ENCODE measurements at places on chromosomes 16 and 17.

GRCh38 chr16:29963021-29963743, 1.3 kb downstream of the TMEM219 start:
- no peak for DNase-seq

- peak; percentile 54 for DNase-seq
These were observed 527 bp downstream of the TRAF4 start for GRCh38 chr17:28744104-28744971.

- no peak for DNase-seq
These were observed 113.8 kb upstream of the PMFBP1 start for GRCh38 chr16:72285728-72286127.

- no peak for DNase-seq
These were observed 10.9 kb downstream of the HAS3 start for GRCh38 chr16:69116256-69116875.

DNA sequence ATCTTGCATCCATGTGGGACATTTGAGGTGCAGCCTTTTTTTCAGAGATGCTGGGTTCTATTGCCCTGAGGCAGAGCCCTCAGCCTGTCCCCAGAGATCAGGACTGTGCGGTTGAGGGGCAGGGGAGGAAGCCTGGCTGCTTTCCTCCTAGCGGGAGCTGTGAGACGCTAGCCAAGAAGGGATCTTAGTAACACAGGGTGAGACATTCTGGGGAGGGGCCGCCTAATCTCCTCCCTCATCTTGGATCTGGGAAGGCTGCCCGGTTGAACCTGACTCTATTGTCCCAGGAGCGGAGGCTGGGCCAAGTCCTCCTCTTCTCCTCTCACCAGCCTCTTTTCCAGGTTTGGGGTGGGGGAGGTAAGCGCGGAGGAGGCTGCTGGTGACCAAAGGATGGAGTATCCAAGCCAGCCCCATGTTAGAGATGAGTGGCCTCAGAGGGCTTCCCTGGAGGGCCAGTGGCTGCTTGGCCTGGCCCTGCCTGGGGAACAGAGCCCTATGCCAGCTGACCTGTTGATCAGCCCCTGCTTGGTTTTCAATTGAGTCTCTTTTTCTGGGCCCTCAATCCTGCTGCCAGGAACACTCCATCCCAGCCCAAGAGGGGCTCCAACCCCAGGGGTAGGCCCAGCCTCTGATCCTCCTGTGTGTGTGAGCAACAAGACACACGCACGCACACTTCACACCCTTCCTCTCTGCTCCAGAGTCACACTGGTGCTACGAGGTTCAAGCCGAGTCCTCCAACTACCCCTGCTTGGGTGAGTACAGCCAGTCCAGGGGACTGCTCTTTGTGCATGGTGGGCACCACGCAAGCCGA, 5.0 kb downstream of the CA4 start:
- DNase-seq: no peak

GRCh38 chr17:3773511-3773910, 27.5 kb downstream of the ITGAE start:
- DNase-seq: no peak

DNA sequence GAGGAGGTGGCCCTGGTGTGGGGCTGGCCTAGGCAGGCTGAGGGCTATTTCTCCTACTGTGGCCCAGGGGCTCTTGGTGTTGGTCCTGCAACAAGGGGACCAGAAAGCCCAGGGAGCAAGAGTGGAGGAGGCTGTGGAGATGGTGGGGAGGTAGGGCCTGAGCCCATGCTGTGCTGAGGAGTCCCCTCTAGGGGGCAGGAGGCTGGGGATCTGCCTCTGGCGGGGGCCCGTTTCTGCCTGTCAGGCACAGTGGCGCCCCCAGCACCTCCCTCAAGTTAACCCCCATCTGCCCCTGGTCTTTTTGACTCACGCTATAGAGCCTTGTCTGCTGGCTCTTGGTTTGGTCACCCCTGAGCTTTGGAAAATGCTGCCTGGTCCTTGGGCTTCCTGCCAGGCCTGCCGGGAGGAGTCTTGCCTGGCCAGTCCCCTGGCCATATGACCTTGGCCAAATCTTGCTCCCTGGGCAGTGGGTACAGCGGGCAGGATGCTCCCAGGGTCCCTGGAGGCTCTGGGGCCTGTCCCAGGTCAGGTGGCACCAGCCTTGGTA, 5.9 kb downstream of the BAIAP2 start:
- DNase-seq: no peak

DNA sequence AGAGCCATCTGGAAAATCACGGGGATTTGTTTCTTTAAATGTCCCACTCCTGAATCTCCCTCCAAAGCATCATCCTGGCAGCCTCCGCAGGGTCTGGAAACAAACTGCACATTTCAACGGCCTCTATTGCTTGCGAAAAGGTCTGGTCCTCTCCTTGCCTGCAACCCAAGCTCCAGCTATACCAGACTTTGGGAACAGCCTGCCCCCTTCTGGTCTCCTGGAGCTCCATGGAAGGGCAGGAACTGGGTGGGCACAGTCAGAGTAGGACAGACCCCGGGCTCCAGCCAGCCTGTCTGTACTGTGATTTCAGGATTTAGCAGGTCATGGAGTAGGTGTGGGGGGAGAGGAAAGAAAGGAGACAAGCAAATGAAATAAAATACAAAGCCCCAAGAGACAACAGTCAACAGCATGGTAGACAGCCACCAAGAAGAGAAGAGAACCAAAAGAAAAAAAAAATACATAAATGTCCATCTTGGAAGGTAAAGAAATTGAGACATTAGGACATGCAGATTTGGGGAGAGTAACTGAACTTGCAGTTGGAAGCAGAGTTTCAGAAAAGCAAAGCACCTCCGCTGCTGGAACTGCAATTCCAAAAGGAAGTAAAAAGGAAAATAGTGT, 2.7 kb downstream of the XYLT1 start:
- DNase-seq: peak; percentile 60

DNA sequence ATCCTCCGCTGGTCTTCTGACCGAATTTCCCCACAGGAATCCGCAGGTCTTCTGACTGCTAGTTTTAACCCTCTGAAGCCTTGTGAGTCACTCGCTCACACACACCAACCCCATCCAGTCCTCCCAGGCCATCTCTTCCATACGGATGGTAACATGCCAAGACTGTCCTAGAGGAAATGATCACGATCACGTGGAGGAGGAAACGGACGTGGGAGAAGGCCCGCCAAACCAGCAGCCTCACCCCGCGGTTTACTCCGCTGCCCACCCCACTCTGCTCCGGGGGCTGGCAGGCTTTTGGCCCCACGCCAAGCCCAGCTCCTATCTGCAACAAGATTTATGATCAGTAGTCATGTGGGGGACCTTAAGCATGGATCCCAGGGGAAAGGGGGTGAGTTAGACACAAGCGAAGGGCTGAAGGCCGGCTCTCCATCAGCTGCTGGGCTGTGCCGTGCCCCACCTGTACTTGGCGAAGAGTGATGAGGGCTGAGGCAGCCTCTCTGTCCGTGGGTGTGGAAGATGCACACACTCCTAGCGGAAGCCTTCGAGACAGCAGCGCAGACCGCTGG, 1.5 kb upstream of the FAAP100 start:
- no peak for DNase-seq

GRCh38 chr16:22674832-22675191, 139.2 kb upstream of the HS3ST2 start:
- no peak for DNase-seq

DNA sequence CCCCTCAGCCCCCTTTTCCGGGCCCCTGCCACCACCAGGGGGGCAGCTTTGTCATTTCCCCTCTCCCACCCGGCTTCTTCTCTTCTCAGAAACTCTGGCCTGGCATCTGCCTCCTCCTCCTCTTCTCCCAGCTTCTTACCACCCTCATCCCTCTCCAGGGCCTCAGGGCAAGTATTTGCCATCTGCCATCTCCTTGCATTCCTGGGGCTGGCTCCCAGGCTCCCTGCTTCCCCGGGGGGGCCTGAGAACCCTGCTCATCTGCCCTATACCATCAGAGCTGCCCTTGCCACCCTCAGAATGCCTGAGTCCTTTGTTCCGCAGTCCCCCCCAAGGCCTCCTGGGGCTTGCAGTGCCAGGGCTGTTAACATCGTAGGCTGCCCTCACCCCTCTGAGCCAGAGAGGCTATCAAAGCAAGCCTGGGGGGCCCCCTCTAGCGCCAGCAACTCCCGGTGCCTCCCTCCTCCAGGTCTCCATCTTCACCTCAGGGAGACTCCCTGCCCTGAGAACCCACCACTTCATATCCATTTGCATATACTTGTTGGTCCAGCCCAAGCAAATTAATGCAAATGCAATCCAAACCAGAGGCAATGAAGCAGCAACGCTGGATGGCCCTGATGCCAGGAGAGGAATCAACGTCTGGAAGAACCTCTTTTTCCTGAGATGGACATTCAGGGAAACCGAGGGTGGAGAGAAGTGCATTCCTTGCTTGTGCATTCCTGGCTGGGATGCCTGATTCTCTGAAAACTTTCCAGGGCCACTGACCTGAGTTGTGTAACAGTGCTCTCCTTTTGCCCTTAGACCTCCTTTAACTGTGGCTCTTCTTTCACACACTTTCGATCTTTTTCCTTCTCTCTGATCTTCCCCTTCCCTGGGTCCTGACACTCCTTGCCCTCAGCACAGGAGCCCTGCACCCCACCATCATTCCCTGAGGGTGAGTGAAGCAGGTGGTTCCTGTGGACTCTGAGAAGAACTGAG, 20.7 kb upstream of the SP2 start:
- DNase-seq: no peak

DNA sequence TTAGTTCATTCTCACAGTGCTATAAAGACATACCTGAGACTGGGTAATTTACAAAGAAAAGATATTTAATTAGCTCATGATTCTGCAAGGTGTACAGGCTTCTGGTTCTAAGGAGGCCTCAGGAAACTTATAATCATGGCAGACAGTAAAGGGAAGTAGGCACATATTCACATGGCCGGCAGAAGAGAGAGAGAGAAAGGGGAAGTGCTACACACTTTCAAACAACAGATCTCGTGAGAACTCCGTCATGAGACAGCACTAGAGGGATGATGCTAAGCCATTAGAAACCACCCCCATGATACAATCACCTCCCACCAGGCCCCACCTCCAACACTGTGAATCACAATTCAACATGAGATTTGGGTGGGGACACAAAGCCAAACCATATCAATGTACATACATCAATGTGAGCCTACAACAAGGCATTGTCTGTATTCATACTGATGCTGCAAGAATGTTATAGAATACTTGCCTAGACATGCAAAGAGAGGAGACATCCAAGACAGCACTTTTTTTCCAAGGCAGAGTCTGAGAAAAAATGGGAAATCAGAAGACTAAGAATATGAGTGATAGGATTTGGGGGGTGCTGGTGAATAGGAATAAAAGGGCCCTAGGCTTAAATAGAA, 114.8 kb upstream of the XYLT1 start:
- no peak for DNase-seq

- no peak for DNase-seq
These were observed 5.7 kb downstream of the MATCAP1 start for GRCh38 chr16:67177743-67178699.

GRCh38 chr16:88909431-88910210, 43.2 kb upstream of the PABPN1L start:
- DNase-seq: no peak

- no peak for DNase-seq
These were observed 23.6 kb downstream of the CUEDC1 start for GRCh38 chr17:57931488-57932137.

DNA sequence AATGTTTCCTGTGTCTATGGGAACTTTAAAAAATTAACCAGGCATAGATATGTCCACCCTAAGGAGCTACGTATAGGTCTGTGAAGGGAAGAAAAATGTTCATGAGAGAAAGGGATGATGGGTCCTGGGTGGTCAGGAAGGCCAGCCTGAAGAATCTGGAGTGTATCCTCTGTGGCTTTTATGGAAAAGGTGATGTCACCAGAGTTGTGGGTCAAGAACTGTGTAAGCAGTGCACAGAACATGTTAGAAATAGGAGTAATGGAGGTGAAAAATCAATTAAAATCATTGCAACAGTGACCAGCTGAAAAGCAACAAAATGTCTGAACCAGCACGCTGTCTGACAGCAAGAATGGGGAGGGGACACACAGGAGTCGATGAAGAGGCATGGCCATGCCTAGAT, 68.5 kb downstream of the USP31 start:
- no peak for DNase-seq

DNA sequence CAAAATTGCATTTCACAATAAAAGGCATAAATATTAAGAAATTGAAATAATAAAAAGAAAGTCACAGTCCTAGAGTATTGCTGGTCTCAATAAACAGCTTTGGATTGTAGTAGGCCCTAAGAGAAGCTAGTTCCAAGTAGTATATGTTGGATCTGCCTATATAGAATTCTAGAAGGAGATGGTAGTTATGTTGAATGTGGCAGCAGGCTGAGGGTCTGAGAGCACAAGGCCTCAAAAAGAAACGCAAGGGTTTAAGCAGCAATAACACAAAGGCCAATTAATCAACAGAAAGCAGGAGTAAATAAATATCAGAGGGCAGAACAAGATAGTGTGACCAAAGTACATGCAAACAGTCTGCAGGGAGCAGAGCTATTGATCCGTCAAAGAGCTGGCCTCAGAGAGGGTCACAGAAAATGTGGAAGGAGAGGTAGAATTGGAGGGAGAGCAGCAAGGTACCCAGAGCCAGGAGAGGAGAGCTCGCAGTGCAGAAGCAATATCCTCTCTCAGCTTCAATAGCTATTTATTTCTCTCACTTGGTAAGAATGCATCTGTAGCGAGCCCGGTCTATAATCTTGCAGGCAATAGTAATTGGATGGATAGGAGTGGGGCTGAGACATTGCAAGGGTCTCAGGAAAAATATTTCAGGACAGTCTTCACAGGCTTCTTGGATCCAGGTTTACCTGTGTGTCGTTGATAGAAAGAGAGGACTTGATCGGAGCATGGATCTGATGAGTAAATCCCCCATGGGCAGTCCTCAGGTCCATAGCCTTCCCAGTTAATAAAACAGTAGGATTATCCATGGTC, 25.1 kb upstream of the MED13 start:
- DNase-seq: no peak

DNA sequence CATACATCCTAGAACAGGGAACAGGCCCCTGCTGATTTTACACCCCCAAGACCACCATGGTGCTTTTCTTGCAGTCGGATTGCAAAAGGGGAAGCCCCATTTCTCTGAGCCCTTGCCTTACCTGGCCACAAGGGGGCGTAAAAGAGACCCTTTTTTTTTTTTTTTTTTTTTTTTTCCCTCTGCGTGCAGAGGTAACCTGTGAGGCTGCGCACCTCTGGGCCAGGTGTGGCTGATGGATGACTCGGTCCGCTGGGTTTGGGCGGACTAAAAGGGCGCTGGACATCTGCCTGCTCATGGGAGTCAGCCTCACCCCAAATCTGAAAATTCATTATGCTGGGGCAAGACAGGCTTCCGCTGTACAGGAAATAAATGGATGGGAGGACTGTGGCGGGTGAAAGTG, 281.0 kb downstream of the CBLN1 start:
- no peak for DNase-seq

GRCh38 chr17:57253362-57254065, 2.8 kb upstream of the MSI2 start:
- no peak for DNase-seq

DNA sequence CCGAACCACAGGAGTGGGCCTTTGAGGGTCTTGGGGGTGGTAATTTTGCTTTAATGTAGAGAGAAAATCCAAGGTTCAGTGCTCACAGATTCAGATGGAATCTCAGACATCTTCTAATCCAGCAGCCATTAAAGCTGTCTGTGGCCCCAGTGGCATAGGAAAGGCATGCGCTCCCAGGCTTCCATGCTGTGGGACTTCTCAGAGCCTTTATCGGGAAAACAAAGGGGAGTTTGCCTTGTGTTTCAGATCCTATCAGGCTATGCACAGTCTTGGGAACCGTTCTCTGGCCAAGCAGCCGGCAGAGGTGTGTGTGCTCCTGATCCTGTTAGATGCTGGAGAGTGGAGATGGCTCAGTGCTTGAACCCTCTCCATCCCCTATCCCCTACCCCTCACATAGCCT, 7.8 kb downstream of the ADGRG1 start:
- DNase-seq: no peak

- peak; percentile 57 for DNase-seq
These were observed 21.0 kb upstream of the SEC14L1 start for GRCh38 chr17:77119668-77120301.

Measured in D721Med (cell line).